CD4-positive, alpha-beta T cell treated with Interleukin-6 for 4 hours (primary cell): ENCODE measurements at places on chromosomes 12 and 14.

GRCh38 chr12:108394196-108394595 lies 55.1 kb upstream of the CMKLR1 start:
- no peak for DNase-seq

GRCh38 chr12:132139912-132140311 lies 4.2 kb downstream of the DDX51 start:
- no peak for DNase-seq

DNA sequence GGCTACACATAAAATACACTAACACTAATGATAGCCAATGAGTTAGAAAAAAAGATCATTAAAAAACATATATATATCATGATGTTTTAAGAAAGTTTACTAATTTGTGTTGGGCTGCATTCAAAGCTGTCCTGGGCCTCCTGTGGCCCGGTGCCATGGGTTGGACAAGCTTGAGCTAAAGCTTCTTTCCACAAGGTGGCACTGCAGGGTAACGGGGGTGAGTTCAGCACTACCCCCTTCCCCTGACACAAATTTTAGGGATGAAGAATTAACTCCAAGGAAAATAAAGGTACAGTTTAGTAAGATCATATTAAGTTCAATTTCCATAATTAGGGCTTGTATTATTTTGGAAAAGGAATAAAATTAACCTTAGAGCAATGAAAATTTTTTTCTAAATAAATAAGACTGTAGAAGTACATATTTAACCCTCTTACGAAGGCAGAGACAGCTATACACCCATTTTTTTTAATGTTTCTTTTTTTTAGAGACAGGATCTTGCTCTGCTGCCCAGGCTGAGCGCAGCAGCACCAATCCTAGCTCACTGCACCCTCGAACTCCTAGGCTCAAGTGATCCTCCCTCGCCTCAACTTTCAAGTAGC lies 38.9 kb downstream of the PPP1R13B start:
- peak; percentile 78 for DNase-seq

DNA sequence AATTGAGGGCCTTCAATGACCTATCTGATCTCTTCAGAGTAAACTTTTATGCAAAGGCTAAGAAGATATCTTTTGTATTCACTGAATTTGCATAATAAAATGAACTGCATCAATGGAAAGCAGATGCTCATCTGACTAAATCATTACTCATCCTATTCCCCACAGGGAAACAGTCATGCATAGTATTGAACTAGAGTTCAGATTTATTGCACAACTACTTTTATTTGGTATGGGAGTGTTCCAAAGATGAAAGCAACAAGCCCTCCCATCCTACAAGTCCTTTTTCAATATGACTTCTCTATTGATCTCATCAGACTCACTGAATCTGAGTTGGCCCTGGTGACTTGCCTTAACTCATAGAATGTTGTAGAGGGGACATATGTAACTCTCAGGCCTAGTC lies 159.8 kb downstream of the KITLG start:
- DNase-seq = no peak

DNA sequence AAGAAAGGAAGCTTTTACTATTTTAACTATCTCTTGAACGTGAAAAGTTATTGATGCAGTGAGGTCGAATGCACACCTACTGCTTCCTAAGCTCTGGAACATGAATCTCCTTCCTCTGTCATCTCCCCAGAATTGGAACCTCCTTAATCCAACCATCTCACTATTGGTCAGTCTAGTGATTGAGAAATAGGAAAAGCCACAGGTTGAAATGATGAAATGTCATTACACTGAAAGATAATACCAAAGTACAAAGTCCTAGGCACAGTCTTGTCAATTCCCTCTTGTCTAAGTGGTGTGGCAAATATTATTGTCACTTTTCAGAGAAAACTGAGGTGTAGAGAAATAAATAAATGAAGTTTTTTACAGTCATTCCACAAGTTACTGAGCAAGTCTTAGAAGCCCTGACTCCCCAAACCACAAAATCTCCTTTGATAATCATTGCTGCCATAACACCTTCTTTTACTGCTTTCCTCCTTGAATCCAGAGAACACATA lies 19.5 kb upstream of the HIGD1C start:
- no peak for DNase-seq

DNA sequence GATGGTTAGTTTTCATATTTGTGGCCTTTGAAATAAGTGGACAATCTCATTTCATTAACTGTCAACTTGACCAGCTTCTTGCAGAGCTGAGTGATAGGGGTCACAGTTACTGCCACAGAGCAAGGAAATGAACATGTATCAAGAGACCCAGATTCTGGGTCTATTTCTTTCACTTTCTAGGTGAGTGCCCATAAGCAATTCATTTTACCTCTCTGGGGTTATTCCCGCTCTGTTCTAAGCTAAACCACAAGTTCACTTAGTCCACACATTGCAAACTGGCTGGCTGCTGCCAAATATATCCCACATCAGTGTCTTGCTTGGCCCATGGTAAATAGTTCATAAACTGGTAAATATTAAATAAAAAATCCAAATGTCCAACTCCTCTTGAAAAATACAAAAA lies 29.9 kb downstream of the GPHB5 start:
- DNase-seq = no peak

DNA sequence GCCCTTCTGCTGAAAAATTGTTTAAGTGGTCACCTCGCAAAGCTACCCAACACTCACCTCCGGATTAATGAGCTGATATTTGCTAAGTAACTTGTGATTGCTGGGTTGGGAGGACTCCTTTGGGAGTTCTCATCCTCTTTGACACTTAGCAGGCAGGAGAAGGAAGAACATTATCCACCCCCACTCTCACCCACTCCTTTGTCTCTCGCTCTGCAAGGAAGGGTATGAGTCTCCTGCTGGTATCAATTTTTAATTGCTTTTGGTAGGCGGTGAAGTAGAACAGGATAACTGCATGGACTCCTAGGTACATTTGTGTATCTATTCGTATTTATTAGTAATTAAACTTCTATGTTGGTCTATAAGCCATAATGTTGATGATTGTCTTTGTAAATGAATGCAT lies 6.9 kb upstream of the ABHD12B start:
- no peak for DNase-seq

DNA sequence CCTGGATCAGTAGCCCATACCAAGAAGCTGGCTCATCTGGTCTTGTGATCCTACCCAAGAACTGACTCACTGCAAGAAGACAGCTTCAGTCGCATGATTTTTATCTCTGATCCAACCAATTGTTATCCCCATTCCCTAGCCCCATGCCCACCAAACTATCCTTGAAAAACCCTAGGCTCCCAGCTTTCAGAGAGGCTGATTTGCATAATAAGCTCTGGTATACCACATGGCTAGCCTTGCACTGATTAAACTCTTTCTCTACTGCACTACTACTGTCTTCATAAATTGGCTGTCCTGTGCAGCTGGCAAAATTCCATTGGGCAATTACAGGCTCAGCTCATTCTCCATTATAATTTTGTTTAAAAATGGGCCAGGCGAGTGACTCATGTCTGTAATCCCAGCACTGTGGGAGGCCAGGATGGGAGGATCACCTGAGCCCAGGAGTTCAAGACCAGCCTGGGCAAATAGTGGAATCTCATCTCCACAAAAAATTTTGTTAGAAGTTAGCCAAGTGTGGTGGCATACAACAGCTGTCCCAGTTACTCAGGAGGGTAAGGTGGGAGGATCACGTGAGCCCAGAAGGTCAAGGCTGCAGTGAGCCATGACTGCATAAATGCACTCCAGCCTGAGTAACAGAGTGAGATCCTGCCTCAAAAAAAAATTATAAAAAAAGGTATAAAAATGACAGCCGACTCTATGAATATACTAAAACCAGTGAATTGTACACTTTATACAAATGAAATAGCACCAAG lies 76.7 kb upstream of the EIF5 start:
- no peak for DNase-seq

GRCh38 chr14:104181761-104182530 lies 43.6 kb downstream of the KIF26A start:
- DNase-seq = no peak

DNA sequence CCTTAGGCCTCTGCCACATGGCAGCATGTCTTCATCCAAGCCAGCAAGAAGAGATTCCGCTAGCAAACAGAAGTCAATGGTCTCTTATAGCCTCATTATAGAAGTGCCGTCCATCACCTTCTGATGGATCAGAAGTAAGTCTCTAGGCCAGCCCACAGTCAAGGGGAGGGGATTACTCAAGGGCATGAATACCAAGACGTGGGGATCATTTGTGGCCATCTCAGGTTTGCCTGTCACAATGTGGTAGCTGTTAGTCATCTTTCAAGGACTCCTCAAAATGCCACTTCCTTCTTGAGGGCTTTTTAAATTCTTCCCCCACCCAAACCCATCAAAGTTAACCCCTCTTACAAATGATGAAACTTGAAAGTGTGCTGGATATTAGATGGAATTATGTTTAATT lies 8.1 kb upstream of the ADCY6 start:
- no peak for DNase-seq

DNA sequence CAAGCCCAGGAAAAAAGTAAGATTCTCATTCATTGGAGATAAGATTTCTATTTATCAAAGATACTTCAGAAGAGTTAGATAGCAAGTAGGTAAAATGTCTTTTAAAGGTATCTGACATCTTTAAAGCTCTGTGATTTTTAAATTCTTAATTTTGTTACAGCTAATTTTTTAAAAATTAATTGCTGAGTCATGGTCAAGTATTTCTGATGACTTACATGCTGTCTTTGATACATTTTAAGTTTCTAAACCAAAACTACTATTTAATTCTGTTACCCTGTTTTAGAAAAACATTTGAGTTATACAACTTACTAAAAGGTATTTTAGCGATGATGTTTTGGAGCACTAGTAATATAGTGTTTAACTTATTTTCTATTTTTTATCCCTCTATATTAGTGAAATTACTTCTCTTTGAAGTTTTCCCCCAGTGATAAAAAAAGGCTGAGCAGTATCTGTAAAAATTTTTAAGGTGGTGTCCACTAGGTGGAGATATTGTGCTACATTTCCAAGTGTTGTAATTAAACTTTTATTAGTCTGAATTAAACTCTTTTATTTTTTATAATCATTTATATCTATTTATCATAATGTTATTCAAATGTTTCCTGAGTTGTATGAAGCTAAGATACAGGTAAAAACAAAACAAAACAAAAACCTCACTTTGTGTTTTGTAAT lies 11.5 kb downstream of the ALG10 start:
- DNase-seq = no peak

GRCh38 chr12:69497308-69498026 lies 27.3 kb downstream of the FRS2 start:
- peak; percentile 3 for DNase-seq

- no peak for DNase-seq
Observed at GRCh38 chr12:80598004-80598606, 109.3 kb upstream of the MYF6 start.

DNA sequence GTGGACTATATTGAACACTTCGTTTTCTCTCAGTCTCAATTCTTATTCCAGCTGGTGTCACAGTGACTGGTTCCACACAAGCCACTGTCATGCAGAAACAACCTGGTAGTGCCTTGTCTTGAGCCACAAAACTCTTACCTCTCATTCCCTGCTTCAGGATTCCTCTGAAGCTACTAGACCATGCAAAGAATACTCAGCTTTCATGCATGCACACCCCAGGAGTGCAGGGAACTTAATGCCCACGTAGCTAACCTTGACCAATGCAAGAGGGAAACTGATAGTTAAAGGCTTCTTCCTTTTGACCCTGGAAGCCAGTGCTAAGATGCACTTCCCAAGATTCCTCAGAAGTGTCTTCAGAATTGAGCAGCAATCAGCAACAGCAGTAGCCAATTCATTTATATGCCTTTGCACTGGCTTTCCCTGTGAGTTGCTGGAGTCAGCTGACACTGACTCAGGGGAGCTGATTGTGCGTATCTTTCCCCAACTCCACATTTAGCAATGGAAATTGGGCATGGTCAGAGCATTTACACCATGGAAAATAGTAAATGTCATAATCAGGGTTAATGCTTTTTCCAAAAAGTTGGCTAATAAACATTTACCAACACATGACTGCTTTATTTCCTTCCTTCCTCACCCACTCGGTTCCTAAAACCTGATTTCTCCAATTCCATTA lies 113.6 kb upstream of the SLC35F4 start:
- DNase-seq = no peak

DNA sequence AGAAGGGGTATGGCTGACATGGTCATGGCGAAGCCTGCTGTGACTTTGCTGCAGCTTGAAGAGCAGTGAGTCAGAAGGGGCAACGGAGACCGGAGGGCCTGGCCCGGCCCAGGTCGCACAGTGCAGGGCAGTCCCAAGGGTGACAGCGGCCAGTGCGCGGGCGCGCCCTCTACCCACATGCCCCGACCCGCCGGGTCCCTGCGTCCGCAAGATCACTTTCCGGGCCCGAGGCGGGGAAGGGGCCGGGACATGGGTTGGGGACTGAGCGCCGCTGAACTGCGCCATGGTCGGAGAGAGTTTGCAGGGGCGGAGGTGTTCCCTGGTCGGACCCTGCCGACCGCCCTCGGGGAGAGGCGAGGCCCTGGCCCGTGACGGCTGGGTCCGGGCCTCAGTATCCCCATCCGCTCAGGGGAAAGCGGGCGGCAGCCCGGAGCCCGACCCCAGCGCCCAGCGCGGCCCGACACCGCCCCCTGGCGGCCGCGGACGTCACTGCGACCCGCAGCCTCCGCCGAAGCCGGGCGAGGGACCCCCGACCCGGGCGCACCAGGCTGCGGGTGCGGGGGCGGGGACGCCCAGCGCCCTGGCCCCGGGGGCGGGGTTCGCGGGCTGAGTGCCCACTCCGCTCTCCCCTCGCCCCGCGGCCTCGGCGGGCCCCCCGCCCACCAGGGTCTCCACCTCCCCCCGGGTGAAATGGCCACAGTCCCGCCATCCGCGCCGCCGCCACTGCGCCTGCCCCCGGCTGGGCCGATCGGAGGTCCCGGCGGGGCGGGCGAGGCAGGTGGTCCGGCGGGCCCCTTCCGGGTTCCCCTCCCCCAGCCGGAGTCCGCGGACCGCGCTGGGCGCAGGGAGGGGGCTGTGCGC lies 7.2 kb upstream of the ANKRD9 start:
- peak; percentile 65 for DNase-seq

DNA sequence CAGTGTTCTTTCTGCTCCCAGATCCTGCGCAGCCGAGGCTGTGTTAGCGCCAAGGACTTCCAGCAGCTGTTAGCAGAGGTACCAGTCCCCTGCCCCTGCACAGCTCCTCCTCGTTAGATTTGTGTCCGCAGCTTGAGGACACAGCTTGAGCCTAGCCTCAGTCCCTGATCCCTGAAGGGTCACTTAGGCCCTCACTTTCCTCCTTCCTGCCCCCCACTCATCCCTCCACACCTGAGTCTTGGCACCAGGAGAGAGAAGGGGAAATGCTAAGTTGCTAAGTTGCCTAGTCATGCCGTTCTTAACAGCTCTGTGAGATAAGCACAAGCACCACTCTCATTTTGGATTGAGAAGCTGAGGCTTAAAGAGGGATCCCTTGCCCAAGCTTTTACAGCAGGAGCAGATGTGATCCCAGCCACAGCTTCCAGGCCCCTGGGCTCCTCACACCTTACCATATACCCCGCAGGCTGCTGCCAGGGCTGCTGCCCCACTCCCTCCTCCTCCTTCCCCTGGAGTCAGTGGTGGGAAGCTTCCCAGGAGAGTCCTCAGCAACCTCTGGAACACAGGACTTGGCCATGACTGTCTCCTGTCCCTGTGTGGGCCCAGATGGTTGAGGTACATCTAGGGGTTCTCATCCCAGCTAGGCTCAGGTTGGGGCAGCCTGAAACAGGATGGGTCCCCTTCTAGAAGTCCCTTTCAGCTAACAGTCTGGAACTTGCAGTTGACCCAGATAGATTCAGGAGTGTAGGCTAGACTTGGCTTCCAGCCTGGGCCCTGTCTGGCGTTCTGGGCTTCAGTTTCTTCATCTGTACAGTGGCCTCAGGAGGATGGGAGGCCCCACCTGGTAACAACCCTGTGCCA lies 975 bp downstream of the OGFOD2 start:
- DNase-seq = no peak

GRCh38 chr12:96769400-96769799 lies 137.7 kb upstream of the NEDD1 start:
- no peak for DNase-seq
